T-helper 9 cell (primary cell): ENCODE measurements at places on chromosomes 3 and 15.

GRCh38 chr3:25781145-25781757 lies 2.0 kb downstream of the NGLY1 start:
- no peak for DNase-seq

DNA sequence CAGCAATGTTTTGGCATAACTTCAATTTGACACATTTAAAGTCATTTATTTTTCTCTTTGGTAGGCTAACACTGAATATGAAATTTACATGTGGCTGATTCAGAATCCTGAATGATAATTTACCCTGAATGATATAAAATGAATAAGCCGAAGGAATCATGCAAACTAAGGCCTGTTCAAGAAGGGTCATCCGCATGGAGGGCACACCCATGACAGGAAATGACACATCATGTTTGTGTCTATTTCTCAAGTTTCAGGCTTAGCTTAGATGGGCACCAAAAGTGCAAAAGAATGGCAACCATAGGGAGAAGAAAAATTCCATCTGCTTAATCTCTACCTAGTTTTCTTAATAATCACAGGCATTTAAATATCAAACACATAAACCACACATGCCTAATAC lies 141.5 kb downstream of the DUT start:
- no peak for DNase-seq

- no peak for DNase-seq
Observed at GRCh38 chr3:189967254-189967865, 153.3 kb downstream of the P3H2 start.

DNA sequence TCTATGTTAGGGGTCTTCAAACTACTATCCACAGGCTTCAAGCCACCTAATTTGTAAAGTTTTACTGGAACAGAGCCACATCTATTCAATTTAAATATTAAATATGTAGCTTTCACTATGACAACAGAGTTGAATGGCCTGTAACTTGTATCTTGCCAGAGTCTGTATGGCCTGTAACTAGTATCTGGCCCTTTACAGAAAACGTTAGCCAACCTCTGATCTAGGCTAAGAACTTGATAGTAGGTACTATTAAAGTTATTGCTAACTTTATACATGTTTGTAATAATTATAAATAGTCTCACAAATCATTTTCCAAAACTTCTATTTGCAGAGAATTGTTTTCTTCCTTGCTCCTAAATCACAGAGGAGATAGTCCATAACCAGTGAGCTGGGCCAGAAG lies 40.0 kb downstream of the ANKRD28 start:
- DNase-seq: no peak

- DNase-seq: no peak
Observed at GRCh38 chr3:150751781-150752263, 11.1 kb downstream of the SIAH2 start.

GRCh38 chr15:29835301-29835700 lies 13.0 kb upstream of the TJP1 start:
- DNase-seq: no peak

- DNase-seq: no peak
Observed at GRCh38 chr3:27607370-27607769, 114.8 kb downstream of the EOMES start.

DNA sequence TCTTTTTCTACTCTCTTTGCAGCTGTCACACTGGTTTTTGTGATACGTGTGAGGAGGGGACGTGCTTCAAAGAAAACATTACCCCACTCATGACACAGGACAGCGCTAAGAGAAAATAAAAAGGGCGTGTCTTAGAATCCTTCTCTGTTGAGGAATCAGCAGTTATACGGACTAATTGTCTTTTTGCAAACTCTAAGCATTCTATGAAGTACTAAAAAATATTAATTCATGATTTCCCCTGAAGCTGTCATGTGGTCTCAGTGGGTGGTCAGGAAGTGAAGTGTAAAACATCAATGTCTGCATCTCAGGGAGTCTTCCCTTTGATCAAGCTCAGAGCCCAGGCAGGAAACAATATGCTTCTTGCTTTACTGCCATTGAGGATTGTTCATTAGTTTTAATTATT lies 117.5 kb upstream of the CRBN start:
- no peak for DNase-seq

- DNase-seq: no peak
Observed at GRCh38 chr3:186444974-186445373, 82.9 kb upstream of the DGKG start.

DNA sequence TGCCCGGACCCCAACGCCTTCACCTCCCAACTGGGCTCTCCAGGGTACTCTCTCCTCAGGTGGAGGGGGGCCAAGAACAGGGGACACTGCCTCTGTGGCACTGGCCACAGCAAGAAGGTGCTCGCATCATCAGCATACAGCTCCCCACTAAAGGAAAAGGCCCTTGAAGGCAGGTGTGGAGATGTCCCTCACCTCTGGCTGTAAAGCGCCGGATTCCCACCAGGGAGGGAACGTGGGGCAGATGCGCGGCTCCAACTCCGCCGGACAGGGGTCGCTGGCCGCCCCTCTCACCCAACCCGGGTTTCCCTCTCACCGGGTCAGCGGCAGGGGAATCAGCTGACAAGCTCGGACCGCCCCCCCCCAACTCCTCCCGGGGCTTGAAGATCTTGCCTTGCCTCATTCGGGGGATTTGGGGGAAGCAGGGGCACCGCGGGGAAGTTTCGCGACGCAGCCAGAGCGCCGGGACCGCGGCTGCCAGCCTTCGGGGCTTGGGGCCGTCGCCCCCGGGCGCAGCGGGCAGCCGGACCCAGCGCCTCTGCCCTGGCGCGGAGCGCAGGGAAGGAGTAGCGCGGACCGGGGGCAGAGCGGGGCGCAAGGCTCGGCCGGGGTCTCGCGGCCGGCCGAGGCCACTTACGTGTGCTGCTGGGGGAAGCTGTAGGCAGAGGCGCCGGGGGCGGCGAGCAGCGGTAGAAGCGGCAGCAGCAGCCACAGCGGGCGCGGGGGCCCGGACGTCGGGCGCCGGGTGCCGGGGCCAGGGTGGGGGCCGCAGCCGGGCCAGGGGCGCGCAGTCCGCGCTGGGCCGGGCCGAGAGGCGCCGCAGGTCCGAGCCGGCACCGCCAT lies 630 bp downstream of the CACNA2D2 start:
- DNase-seq: no peak

GRCh38 chr3:50600141-50600753 lies 11.3 kb downstream of the CISH start:
- no peak for DNase-seq

GRCh38 chr15:70433586-70434324 lies 329.6 kb downstream of the UACA start:
- no peak for DNase-seq

DNA sequence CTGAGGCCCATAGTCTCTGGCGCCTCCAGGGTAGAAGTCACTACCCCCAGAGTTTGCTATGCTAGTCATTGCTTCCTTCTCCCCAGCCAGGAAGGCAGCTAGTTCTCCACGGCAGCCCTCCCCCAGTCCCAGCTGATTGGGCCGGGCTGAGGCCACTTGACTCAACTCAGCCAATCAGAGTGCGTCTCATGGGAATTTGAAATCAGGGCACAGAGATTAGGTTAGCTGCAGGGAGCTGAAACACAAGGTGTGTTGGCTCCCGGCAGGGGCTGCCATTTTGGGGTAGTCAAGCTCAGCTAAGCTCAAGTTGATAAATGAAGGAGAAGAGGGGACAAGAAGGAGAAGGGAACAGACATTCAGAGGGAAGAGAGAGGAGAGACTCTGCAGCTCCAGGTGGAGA lies 32.8 kb downstream of the LINGO1 start:
- no peak for DNase-seq

DNA sequence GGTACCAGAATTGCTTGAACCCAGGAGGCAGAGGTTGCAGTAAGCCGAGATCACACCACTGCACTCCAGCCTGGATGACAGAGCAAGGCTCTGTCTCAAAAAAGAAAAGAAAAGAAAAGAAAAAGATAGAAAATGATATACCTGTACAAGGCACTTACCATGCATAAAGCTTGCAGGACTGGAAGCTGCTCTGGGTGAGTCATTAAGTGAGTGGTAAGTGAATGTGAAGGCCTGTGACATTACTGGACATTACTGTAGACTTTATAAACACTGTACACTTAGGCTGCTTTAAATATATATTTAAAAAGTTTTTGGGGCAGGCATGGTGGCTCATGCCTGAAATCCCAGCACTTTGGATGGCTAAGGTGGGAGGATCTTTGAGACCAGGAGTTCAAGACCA lies 99.2 kb downstream of the SLMAP start:
- DNase-seq: no peak

DNA sequence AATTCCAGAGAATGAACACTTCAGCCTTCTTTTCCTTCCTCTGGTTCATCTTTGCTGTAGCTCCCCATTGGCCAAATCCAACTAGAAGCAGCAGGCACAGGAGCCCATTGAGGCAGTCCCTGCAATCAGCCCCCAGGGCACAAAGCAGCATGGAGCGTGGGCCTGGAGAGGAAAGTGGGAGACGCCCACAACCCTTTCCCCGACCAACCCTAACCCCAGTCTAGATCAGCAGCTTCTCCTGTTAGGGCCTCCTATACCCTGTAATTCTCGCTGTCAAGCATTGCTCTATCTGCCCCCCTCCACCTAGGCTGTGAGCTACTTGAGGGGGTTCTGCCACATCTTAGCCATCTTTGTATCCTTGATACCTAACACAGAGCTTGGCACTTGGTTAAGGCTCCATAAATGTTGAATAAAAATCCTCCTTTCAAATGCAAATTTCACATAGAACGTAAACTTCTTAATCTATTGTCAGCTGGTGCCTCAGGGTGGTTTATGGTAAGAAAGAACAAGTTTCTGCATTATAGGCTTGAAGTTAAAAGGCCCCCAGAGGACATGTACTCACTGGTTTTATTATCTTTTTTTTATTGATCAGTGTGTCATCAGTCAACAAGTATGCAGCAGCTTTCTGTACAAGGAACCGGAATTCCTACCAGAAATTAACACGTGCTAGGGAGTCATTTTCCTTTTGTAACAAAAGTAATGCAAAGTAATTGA lies 97.9 kb upstream of the PFN2 start:
- DNase-seq: no peak

- no peak for DNase-seq
Observed at GRCh38 chr15:37100966-37101215, 542 bp upstream of the MEIS2 start.

DNA sequence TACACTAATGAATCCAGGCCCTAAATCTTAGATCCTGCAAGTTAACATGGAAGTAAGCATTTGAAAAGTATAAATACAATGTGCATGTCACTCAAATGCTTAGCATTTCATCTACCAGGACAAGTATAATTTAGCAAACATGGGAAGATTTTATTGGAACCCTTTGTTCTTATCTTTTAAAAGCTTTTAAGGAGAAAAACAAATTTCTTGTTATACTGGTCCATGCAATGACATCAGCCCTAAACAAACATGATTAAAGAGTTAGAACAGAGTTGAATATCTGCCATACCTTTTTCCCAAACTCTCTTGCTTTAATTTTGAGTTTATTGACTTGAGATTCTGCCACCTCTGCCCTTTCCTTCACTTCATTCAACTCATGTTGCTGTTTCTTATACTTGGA lies 87.0 kb downstream of the HHLA2 start:
- DNase-seq: no peak

GRCh38 chr3:47856669-47857068 lies 53.7 kb downstream of the DHX30 start:
- DNase-seq: no peak

DNA sequence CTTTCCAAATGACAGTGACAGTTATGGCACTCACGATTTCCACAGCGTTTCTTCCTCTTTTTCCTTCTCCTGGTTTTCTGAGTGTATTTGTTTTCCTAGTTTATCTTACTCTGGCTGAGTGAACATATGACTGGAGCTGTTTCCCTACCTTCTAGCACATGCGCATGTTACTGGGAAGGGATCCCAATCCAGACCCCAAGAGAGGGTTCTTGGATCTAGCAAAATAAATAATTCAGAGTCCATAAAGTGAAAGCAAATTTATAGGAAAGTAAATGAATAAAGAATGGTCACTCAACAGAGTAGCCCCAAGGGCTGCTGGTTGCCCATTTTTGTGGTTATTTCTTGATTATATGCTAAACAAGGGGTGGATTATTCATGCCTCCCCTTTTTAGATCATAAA lies 23.8 kb downstream of the METTL6 start:
- DNase-seq: no peak

DNA sequence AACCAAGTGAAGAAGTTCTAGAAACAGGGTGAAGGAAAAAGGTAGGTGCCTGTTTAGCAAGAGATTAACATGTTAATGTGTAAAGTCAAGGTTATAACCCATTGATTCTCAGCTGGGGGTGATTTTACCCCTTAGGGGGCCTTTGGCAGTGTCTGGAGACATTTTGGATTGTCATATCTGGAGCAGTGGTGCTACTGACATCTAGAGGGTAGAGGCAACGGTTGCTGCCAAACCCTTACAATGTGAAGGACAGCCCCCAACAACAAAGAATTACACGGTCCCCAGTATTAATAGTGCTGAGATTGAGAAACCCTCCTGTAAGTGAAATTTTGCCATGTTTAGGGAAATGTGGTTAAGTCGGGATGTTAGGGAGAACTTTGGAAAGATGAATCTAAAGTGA lies 74.7 kb downstream of the CRYBG3 start:
- DNase-seq: no peak
